ENCODE measurements at places on chromosomes 1 and 21.

DNA sequence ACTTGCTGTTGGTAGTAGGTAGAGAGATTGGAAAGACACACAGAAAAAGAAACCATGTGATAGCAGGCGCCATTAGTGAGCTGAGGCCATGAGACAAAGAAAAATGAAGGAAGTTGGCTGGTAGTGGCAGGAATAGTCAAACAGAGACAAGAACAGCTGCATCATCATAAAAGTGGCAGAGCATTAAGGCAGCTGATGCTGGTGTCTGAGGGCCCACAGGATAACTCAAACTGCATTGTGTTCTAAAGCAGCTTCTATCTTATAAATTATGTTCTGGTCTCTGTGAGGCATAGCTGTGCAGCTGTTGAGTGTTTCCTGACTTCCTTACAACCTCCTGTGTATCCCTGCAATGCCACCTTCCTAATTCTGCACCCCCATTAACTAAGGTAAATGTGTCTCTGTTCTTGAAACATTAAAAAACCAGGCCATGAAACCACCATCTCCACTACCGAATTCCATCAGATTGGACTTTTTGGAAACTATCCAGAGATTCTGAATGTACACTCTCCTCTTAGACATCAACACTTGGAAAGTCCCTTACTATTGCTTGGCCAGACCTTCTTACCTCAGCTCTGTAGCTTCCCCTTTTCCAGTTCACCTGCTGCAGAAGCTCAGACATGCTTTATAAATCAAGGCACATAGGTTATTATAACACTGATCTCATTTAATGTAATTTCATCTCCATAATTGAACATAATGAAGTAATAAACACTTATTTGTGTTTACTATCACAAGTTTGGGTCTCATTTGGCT is 23.4 kb upstream of the ARHGAP29 start:
- no peak for DNase-seq

DNA sequence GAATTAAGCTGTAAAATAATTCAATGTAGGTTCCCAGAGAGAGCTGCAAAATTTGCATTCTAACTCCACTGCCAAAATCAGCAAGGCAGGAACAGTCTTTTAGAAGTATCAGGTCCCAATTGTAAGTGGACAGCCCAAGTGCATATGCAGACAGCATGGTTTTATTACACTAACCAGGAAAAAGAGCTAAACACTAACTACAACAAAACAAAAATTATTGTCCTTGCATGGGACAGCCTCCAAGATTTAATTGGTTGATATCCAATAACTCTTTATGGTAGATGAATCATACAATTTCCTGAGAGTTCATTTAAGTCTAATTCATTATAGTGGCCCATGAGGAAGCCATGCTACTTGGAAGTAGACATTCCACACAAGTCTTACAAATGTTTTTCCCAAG is 154.3 kb upstream of the ZNF648 start:
- no peak for DNase-seq

DNA sequence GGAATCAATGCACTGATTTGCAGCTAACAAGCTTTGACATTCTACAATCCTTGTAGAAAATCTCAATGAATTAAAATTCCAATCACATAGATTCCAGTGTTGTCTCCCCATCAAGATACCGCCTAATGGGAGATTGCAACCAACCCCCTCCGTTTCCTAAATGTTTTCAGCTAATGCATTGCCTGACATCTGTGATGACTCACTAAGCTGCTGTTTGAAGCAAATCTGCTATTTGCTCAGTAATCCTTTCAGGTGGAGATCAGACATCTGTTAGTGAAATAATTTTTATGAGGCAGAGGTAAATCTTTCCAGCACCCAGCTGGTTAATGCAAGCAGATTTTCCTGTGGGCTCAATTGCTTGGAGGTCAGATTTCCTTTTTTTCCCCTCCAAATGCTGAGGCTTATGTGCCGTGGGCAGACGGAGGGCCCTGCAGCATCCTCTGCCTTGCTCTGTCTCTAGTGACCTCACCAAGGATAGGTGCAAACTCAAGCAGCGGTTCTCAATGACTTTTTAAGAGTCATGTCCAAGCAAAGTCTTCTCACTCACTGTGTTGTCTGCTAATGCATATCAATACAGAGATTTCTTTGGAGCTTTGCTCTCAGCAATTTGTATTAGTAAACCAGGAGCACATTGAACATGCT is 91.1 kb upstream of the RAB3GAP2 start:
- no peak for DNase-seq

- no peak for DNase-seq
Measured at GRCh38 chr1:115648717-115649691, 7.2 kb downstream of the VANGL1 start.

DNA sequence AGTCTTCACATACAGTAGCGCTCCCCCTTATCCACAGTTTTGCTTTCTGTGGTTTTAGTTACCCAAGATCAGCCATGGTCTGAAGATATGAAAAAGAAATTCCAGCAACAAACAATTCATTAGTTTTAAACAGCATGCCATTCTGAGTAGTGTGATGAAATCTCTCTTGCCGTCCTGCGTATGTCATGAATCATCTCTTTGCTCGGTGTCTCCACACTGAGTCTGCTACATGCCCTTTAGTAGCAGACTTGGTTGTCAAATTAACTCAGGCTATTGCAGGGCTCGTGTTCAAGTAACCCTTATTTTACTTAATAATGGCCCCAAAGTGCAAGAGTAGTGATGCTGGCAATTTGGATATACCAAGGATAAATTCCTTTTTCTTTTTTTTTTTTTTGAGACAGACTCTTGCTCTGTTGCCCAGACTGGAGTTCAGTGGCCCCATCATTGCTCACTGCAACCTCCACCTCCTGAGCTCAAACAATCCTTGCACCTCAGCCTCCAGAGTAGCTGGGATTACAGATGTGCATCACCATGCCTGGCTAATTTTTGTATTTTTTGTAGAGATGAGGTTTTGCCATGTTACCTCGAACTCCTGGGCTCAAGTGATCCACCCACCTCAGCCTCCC is 22.6 kb downstream of the PHACTR4 start:
- DNase-seq = no peak

GRCh38 chr1:84985365-84985764 is 11.5 kb downstream of the MCOLN2 start:
- DNase-seq = no peak

- no peak for DNase-seq
Measured at GRCh38 chr1:2977886-2978611, 43.2 kb upstream of the ACTRT2 start.

Data from right hindlimb (tissue), 1 donor.